Transverse colon (tissue), 4 donors: ENCODE measurements at places on chromosomes 1 and 21.

DNA sequence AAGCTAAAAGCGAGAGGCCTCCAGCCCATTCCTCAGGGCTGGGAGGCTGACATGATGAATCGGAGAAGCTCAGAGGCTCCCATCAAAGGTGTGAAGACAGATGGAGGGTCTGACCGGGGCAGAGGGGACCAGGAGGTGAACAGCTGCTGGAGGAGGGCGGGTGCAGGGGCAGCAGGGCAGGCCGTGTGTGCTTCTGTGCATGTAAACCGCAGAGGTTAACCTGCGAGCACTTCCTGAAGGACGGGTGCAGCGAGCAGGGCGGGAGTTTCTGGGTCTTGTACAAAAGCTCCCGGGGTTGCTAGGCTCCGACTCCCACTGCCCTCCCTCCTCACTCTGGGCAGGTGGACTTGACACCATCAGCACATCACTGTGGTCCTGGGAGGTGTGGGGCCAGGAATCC, 75.2 kb downstream of the PAX7 start:
- no peak for DNase-seq

DNA sequence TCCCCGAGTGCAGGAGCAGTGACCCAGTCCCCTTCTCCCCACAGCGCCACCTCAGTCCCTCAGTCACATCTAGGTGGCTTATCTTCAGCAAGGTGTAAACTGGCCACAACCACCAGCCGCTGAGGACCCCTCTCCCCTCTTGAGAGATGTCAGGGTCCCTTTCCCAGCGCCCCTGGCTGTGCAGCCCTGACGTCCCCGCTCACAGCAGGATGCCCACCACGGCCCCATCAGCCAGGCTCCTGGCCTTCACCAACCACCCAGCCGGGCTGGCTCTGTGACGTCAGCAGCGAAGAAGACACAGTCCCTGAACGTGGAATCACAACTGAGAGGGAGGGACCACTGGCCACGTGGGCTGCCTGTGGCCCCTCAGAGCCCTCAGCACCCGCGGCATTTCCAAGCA, 249.4 kb downstream of the NPHP4 start:
- no peak for DNase-seq

DNA sequence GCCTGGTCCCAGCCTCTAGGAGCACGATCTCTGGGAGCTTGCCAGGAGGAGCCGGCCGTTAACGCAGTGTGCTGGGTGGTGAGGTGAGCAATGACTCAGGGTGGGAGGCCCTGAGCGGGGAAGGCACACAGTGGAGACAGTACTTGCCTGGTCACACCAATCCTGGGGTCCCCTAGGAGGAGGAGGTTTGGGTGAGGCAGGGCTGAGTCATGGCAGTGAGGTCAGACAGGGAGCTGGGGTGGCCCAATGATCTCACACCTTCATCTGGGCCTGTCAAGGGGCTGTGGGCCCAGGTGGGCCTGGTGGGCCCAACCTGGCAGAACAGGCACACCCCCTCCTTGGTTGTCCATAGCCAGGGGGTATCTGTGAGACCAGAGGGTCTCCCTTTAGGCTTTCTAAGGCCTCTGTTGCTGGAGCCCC, 8.6 kb upstream of the EDN2 start:
- no peak for DNase-seq

DNA sequence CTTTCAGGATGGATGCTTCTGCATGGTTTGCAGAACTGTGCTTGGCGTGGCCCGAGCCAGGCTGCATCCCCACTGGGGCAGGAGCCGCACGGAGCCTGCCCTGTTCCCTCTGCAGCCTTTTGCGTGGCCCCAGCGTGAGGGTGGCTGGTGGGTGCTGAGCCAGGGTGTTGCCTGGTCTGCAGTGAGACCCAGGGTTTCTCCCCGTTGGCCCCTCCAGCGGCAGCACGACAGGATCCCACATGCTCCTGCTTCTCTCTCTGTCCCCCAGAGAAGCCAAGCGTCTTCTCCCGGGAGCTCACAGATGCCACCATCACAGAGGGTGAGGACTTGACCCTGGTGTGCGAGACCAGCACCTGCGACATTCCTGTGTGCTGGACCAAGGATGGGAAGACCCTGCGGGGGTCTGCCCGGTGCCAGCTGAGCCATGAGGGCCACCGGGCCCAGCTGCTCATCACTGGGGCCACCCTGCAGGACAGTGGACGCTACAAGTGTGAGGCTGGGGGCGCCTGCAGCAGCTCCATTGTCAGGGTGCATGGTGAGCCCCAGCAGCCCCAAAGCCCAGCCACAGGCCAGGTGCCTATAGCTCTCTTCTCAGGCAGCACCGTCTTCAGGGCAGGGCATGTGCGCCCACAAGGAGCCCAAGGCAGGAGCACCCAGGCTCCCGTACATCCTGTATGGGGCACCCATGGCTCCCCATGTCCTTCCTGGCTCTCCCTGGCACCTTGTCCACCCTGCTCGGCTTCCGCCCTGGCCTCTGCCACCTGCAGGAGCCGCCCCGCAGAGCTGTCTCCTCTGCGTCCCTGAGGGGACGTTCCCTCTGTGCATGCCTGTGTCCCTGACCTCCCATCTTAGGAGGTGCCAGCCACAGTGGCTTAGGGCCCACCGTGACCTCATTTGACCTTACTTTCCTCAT, 78.9 kb downstream of the OBSCN start:
- DNase-seq: peak; percentile 3

DNA sequence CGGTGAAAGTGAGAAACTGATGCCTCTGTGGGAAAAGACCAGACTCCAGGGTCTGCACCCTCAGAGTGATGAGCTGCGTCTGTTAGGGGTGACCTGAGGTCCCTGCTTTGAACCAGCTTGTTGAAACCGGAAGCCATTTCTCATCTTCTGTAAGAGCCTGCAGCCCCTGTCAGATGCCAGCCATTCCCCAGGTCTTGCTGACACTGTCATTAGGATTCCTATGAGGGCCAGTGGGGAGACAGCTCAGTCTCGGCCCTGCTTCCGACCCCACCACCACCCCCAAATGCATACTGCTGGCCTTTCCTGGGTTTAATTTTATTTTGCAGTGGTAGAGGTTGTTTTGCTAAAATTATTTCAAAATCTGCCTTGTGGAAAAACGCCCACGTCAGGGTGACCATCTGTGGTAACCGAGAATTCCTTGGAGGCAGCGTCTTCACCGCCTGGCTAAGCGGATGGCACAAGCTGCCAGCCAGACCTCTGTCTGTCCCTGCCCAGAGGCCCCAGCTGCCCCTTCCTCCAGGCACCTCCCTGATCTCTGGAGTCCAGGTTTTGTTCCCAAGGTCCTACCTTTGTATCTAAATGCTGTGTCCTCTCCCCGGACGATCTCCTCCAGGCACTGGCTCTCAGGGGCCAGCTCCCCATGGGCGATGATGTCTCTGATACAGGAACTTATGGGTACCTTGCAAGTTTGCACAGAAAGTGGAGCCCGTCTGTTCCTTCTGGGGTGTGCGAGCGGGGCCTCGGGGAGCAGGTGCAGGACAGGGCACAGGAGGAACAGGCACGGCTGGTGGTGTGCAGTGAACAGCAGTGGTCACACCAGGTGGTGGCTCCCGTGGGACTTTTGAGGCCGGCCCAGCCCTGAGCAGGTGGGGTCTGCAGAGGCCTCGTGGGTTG, 49.9 kb downstream of the PRKCZ start:
- no peak for DNase-seq

GRCh38 chr21:27572696-27573095, 605.8 kb upstream of the ADAMTS5 start:
- no peak for DNase-seq

DNA sequence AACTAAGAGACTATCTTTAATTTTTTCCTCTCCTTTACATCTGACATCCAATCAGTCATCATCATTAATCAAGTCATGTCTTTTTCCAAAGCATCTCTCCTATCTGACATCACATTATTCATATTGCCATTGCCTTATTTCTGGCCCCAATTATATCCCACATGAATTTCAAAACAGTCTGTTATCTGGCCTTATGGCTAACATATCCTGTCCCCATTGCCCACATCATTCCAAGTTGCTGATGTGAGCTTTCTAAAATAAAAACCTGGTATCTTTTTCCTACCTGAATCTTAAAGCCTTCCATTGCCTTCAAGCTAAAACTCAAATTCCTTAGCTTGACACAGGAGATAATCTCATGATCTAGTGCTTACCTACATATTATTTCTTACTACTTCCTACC, 283.9 kb downstream of the LRRC40 start:
- no peak for DNase-seq

DNA sequence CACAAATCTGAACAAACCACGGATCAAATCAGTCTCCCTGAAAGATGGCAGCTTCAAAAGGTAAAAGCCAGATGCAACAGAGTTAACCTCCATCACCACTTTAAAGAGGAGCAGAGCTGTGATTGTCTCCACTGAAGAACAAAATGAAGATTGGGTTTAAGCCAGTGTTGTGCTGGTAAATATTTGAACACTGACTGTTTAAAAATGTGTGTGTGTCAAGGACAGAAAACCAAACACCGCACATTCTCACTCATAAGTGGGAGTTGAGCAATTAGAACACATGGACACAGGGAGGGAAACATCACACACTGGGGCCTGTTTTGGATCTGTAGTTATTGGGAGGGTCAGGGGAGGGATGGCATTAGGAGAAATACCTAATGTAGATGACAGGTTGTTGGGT, 83.9 kb downstream of the ST6GALNAC5 start:
- no peak for DNase-seq

GRCh38 chr1:2025491-2025981, 6.4 kb downstream of the GABRD start:
- DNase-seq: peak; percentile 27

DNA sequence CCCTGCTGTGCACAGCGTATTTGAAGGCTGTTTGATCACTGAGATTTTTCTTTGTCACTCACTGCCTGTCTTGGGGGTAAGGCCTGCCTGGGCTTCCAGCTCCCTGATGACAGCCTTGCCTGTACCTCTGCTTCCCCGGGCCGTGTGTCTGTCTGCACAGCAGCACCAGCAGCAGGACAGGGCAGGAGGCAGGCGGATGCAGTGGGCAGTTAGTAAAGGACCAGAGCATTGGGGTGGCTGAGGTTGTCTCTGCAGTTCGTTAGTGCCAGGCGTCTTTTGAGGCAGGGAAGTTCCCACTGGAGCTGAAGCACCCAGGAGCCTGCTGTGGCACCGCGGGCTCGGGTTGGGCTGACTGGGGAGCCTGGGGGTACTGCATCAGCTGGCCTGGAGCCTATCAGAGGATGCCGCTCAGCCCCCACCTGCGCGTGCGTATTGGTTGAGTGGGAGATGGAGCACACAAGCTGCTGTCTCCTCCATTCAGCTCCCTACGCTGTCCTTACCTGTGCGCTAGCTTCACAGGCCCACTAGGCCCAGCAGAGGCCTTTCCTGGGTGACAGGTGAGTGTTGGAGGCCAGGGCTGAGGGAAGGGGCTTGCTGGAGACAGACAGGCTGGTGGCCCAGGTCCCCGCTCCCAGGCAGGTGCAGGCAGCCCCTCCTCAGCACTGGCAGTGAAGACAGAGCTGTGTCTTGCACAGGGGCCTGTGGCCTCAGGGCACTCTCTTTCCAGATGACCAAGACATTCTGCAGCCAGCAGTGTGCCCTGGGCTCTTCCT, 28.2 kb downstream of the SNAP47 start:
- DNase-seq: no peak

DNA sequence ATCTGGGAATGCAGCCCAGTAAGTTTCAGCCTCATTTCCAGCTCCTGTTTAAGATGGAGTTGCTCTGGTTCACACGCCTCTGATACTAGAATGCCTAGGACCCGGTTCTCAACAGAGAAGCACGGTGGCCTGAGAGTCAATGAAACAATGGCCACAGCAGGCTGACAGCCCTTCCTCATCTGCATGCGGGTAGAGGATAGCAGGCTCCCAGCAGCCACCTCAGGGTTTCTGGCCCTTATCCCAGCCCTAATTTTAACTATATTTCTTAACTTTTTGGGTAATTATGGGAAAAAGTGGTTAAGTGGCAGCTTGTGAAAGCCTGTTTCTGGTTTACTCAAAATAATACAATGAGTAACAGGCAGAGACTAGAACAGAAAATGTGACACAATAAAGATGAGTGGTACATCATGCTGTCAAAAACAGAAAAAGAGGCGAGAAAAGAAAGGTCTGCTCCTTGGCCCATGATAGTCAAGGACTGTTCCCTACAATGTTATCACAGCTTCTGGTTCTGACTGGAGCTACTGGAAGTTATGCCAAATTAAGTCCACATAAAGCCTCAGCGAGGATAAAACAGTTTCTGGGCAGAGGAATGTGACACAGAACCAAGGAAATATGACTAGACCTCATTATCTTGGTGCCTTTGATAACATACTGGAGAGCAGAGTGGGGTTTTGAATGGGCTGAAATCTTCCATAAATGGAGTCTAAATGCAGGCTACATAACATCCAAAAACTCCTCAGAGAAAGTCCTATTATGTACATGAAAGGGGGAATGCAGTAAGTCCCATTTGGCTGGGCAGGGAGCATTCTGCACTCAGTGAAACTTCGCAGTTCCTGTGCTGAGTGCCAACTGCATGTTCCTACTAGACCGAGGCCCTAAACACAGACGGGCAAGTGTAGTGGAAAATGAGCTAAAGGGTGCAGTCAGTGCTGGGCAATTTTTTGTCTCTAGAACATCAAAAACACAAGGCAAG, 92.1 kb downstream of the NIBAN1 start:
- DNase-seq: peak; percentile 23

- DNase-seq: no peak
These were observed at the start of gene KIF26B for GRCh38 chr1:245154429-245155271. Gene KIF26B, plus strand, starts transcription at chr1:245154985. Its CDS starts 440 bp downstream, at chr1:245155425.

GRCh38 chr21:31115249-31115648, 77.0 kb upstream of the KRTAP19-8 start:
- DNase-seq: no peak

GRCh38 chr1:11765661-11766428, 3.9 kb downstream of the C1orf167 start:
- DNase-seq: no peak

DNA sequence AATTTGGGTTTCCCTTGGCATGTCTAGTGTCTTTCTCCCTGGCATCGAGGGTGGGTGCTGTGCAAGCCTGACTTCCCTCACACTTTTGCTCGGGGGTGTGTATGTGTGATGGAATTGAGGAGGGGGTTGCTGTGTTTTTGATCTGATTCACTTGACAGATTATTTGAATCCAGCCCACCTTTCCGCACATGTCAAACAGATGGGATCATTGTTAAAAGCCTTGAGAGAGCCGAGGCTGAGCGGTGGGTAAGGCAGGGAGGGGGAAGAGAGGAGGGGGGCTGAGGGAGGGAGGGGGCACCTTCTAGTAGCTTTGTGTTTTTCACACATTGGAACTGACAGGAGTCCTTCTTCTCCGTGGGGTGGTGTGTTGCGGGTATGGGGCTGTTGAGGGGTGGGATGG, 90.0 kb downstream of the PAPPA2 start:
- no peak for DNase-seq
